ENCODE measurements at places on chromosomes 3 and 15. TPM values are rescaled to one million over a fixed set of nuclear protein-coding genes. Genes with fewer than 3 reads are reported as not detected.

Gene MCF2L2
- total RNA-seq: 0.85 TPM

Gene KBTBD13
- total RNA-seq: 0.63 TPM

Gene GHSR
- total RNA-seq: not detected

Gene ZIC4
- not detected for total RNA-seq

Gene PTH1R
- total RNA-seq: 5.6 TPM

Gene REC114
- not detected for total RNA-seq

DNA sequence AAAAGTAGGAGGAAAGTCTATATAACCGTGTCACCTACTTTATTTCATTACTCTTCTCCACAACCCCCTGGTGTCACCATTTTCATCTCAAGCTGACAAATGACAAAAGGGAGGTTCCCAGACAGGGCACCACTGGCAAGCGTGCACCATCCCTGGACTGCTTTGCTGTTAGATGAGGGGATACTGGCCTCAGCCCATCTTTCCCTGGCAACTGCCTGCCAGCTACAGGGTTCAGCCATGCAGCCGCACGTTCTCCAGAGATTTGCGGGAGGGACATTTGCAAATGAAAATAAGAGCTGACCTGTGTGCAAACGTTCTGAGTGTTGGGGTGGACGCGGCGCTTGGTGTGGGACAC is 660 bp downstream of the UROC1 start:
- no peak overlapping the region for H3K4me3 ChIP-seq
- no peaks in the 10 kb centered on the region for H3K4me1 ChIP-seq
- no peak overlapping the region for H3K27ac ChIP-seq
- H3K36me3 ChIP-seq: no peaks in the 10 kb centered on the region
- H3K27me3 ChIP-seq: no peaks in the 10 kb centered on the region

GRCh38 chr3:146705225-146705624 is 100.1 kb upstream of the PLSCR5 start:
- no peaks in the 10 kb centered on the region for H3K27me3 ChIP-seq
- no peak overlapping the region for H3K27ac ChIP-seq
- no peak for DNase-seq

DNA sequence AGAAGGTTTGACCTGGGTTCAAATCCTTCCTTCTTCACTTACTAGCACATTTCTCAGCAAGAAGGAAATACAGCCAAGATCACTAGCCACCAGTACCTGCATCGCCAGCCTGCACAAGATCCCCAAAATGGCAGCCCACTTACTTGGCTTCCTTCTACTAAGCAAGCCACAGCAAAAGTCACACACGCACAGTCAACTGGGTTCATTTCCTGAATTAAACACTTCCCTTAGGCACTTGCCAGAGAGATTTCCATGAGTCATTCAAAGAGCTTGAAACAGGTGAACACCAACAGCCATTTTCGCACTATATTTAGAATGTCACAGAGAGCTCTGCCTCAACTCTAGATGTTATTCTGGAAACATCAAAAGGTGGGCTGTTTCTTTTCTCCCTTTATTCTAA is 42.6 kb downstream of the MGLL start:
- H3K27ac ChIP-seq: peak overlapping the region; percentile 65
- no peaks in the 10 kb centered on the region for H3K27me3 ChIP-seq
- H3K4me3 ChIP-seq: no peak overlapping the region
